ENCODE measurements at places on chromosomes 2 and 18.

DNA sequence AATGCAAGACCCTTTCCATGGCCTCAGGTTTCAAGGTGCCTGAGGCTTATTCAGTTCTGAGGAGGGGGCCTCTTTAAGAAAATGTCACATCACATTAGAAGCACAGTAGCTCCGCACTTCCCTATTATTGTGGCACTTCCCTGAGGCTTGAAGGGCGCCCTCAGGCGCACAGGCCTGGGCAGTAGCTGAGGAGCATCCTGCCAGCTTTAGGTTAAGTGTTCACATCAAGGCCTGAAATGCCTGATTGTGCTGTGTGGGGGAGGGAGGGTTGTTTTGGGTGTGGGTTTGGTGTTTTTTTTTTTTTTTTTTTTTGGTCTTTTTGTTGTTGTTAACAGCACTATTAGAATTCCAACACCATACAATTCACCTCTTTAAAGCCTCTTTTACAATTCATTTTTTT is 107.9 kb downstream of the CABLES1 start:
- no peak for DNase-seq

DNA sequence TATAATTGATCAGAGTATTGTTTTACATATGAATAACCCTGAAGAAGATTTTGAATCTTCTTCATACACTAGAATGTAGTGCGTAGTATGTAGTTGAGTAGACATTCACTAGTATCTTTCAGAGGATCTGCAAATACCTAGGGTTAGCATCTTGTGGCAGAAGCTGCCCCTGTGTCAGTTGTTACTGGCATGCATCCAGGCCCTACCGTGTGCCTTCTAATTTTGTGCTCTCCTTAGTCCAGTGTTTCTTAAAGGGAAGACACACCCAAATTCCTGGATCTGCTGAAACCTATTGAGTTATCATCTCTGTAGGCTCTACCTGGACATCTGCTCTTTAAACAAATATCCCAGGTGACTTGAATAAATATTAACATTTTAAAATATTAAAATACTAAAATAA is 99.7 kb upstream of the SERTAD2 start:
- DNase-seq = no peak

DNA sequence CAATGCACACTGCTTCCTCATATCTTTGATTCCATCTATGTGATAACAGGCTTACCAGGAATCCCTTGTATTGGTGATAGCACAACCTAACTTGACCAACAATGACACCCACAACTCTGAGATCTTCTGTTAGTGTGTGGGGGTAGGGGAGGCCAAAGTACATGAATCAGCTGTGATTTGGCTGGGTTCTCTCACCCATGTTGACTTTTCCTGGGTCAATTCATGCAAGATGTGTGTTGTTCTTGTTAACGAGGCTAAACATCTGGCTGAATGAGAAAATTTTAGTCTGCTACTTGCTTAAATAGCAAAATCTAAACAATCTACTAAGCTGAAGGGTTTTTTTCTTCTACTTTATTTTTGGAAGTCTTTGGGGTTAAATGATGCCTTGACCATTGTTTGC is 341.2 kb upstream of the SLC14A2 start:
- DNase-seq = no peak

- no peak for DNase-seq
Measured at GRCh38 chr2:57850415-57851130, 196.0 kb upstream of the VRK2 start.

GRCh38 chr18:47842836-47843235 is 87.6 kb downstream of the SMAD2 start:
- DNase-seq = no peak

DNA sequence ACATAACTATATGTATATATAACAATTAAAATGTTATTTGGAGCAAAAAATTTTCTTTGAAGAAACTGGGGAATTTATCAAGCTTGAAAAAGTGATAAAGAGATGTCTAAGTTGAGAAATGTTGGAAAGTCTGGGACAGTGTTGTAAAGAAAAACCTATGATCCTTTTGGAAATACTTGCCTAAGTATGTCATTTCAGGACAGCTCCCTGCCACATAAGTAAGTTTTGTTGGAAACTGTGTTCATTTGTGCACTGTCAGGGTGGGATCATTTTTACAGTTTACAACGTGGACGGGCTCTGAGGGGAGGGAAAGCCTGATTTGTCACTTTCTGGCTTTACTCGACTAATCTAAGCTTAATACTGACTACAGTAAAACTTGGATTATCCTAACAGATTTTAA is 10.4 kb upstream of the COL3A1 start:
- DNase-seq = no peak

GRCh38 chr2:160028431-160029269 is 33.8 kb downstream of the PLA2R1 start:
- DNase-seq = no peak

All from NCI-H1930 (cell line).